ENCODE measurements at places on chromosomes 3 and 15.

DNA sequence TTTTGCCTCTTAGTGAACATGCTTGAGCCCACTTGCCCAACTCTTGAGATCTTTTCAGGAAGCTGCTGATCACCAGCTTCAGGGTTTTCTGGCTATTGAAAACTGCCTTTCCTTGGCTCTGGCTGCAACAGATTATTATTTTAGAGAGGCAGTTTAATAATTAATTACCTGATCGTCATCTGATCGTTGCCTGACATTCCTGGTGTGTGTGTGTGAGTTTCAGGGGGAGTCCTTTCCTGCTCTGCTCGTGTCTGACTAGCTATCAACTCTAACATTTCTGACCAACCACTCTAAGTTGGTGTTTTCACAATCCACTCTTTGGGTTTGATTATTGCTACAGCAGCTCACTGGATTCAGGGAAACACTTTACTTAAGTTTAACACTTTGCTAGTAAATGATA, 84.3 kb upstream of the SPATA16 start:
- no peak for DNase-seq

DNA sequence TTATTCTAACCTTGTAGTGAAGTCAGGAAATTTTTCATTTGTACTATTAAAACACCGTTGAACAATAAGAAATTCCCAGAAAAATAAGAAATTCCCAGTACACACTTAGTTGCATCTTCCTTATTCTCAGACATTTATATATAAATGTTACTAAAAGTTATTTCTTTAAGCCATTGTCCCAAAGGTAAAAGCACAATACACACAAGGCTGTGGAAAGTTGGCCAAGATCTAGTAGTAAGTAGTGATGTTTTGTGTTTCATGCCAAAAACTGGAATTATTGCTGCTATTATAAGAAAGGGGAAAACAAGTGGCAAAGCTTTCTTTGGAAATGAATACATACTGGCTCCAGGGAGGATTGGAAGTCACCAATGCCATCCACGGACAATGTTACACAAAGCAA, 802.5 kb upstream of the DPPA4 start:
- DNase-seq, result no peak

GRCh38 chr3:71288269-71288930, 295.1 kb downstream of the FOXP1 start:
- DNase-seq, result no peak

DNA sequence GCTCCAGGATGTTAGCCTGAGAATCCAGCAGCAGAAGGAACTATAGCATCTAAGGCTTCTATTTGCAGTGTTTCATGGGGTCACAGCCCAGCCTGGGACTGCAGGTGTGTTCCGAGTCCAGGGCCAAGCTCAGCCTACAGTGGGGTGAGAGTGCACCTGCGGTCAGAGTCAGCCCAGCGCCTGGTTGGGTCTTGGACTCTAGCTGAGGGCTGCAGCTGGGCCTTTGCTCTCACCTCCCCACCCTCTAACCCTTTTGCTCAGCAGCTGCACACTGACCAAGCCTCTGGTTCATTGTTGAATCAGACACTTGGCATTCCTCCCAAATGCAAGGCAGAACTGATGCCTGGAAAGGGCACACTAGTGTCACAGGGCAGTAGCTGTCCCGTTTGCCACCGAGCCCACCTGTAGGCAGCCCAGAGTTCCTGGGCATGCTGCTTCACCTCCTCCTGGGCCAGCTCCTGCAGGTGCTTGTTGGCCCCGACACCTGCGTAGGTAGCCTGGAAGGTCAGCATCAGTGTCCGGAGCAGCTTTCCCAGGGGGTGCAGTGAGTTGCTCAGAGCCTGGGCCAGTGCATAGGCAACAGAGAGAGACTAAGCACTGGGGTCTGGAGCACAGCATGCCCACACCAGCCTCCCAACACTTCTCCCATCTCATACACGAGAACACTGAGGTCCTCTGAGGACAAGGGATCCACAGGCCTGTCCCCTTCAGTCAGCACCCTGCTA, 17.5 kb downstream of the ALS2CL start:
- DNase-seq, result no peak

GRCh38 chr3:174538151-174538550, 321.0 kb upstream of the NAALADL2 start:
- DNase-seq, result no peak

- DNase-seq, result no peak
Observed at GRCh38 chr3:146626403-146627122, 21.4 kb upstream of the PLSCR5 start.

DNA sequence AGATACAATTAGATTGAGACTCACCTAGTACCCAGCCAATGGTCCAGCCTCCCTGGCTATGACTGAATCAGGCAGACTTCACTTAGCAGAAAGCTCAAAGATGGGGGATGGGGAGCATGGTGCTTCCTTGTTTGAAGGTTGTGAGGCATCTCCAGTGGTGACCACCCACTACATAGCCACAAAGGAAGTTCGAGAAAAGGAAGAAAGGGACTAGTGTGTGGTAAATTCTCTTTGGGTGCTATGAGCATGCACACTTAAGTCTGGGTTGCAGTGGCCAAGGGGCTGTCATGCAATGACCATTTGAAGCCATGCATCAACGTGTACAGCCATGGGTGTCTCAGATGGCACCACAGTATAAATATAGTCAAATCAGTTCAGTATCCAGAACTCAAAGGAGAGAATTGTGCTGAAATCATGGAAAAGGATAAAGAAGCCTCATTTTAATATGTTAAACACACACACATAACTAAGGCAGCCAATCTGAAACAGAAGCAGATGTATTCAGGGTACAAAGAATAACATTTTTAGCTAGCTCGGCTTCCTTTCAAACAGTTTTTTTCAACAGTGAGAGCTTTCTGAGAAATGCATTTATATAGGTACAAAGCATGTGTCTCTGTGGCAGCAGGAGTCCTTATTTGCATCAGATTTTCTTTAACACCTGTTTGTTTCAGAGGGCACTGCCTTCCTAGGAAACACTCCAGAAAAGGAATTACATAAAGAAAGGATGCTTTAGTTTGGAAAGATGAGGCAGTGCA, 275.5 kb downstream of the GAP43 start:
- no peak for DNase-seq

DNA sequence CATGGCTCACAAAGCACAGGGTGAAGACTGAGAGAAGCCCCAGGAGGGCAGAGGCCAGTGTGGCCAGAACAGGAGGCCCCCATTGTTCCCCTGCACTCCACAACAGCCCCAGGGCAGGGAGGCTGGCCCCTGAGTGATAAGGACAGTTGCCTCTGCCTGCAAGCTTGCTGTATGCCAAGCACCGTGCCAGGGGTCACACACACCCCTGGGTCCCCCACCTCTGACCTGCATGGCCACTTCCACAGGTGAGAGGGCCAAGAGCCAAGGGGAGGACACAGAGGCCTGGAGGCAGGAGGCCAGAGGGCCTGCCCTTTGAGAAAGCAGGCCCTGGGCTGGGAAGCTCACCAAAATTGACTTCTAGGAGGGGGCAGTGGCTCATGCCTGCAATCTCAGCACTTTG, 23.7 kb downstream of the ATRIP start:
- DNase-seq, result no peak

- no peak for DNase-seq
Observed at GRCh38 chr3:127706312-127706711, 33.6 kb downstream of the ABTB1 start.

DNA sequence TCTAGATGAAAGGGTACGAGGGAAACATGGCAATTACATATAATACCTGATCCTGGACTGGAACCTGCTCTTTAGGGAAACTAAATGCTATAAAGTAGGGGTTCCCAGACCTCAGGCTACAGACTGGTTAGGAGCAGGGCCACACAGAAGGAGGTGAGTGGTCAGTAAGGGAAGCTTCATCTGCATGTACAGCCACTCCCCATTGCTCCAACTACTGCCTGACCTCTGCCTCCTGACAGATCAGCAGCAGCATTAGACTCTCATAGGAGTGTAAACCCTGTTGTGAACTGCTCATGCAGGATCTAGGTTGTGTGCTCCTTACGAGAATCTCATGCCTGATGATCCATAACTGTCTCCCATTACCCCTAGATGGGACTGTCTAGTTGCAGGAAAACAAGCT, 78.9 kb upstream of the PSMD6 start:
- no peak for DNase-seq

- DNase-seq, result no peak
Observed at GRCh38 chr3:131217296-131217741, 164.3 kb upstream of the NUDT16 start.

GRCh38 chr3:119944091-119944490, 150.2 kb downstream of the GSK3B start:
- DNase-seq, result no peak

DNA sequence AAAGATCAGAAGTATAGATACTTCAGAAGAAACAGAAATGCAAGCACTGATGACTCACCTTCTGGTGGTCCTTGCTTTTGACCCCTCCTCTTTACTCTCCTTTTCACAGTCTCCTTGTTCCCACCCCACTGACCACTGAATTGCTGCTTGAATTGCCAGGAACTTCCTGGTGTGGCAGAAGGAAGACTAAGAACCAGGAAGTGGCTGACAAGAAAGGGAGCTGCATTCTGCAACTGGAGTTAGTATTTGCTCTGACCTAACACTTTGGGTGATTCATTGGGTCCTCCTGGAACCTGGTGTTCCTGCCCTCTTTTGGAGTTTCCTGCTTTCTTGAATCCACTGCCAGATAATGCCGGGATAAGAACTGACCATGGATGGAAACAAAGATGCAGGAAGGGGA, 23.0 kb downstream of the KY start:
- DNase-seq, result no peak

DNA sequence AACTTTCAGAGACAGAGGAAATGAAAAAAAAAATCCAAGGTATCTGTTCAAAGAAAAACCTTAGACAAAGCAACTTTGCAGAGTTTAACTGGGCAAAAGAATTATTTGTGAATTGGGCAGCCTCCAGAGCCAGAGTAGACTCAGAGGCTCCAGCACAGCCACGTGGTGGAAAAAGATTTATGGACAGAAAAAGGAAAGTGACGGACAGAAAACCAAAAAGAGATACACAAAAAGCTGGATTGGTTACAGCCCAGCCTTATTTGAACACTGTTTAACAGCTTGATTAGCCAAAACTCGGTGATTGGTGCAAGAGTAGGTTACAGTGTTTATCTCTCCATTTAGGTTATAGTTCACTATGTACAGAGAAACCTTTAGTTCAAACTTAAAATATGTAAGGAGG, 23.7 kb upstream of the GPD1L start:
- no peak for DNase-seq

- peak; percentile 13 for DNase-seq
Observed at GRCh38 chr3:185176750-185177359, 24.0 kb upstream of the C3orf70 start.

GRCh38 chr15:89368566-89369223, 34.1 kb upstream of the POLG start:
- DNase-seq, result no peak
